ENCODE measurements at places on chromosomes 12 and 14. TPM values are rescaled to one million over a fixed set of nuclear protein-coding genes. Genes with fewer than 3 reads are reported as not detected.

DNA sequence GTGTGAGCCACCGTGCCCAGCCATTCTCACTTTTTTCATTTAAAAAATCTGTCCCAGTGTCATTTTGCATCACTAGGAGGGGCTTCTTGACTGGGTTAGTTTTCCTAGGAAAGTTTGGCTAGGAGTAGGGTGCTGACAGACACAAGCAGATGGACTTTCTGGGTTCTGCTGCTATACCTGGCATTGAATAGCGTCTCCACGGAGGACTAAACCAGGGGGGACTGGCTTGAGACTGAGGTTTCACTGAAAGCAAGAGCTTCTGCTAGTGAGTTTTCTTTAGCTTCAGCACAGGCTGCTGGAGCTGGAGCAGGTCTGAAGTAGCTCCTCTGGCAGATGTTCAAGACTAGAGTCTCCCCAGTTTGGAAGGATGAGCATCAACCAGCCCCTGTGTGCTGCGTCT lies 1.4 kb downstream of the SLC10A1 start:
- H3K27ac ChIP-seq, result no peak overlapping the region
- H3K4me1 ChIP-seq, result no peaks in the 10 kb centered on the region
- no peaks in the 10 kb centered on the region for H3K36me3 ChIP-seq

The TBX5 gene
- total RNA-seq, result not detected

DNA sequence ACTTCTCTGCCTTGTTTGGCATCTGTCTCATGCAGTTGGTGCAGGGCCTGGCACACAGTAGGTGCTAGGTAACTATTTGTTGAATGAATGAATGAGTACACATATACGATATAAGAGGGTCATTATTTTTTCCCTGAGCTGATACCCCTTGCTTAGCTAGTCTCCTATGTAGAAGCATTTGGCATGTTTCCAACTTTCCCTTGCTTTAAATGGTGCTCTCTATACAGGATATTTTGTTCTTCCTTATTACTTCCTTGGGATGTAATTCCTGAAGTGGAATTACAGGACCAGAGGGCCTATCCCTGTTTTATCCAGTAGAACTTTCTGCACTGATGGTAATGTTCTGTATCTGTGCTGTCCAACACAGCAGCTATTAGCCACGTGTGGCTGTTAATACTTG lies 250.1 kb upstream of the PWP1 start:
- H3K4me1 ChIP-seq, result peaks cover 8% of the 10 kb centered on the region
- no peak overlapping the region for H3K4me3 ChIP-seq
- H3K27ac ChIP-seq, result no peak overlapping the region
- H3K27me3 ChIP-seq, result peaks cover 8% of the 10 kb centered on the region
- no peaks in the 10 kb centered on the region for H3K36me3 ChIP-seq

The ANO4 gene
- 6.5 TPM for total RNA-seq

The LRTM2 gene
- not detected for total RNA-seq

Data from chondrocyte (in vitro differentiated cells).